Lung microvascular endothelial cell (primary cell): ENCODE measurements at places on chromosomes 3 and 15.

DNA sequence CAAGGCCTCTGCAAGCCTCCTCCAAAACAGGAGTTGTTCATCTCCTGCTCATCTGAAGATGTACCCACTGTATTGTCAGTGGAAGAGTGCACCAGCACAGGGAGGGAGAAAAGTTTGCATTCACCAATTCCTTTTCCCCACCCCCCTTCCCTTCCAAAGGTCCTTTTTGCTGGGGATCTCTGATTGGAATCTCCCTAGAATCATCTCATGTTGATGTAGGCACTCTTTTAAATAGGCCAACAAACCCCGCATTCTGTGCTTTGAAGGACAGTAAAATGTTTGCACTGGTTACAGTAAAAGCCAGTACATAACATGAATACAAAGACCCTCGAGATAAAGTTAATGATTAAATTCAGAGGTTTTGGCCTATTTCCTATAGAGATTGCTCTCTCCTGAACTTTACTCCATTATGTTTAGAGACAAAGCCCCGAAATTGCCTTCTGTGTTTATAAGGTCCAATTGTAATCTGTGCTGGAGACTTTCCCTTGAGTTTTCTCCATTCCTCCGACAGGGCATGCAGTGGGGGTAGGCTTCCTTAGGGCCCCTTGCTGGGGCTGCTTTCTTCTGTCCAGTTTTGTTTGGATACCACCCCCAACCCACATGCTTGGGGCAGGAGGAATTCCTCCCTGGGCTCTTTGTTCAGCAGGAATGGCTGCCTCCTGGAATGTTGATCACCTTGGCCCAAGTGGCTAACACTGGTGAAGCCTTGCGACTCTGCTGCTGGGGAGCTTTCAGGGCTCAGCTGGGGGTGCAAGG is 22.5 kb downstream of the TRIM71 start:
- DNase-seq, result no peak

DNA sequence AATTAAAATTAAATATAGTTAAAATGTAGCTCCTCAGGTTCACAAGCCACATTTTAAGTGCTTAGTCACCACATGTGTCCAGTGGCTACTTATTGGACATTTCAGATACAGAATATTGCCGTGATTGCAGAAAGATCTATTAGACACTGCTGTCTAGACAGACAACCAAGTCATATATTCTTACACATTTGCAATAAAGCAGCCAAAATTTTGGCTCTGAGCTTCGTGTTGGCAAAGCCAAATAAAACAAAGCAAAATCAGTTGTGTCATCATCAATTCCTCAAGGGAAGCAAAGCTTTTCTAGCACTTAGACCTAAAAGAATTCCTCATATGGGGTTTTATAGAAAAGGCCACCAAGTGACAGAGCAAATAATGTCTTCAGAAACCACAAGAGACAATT is 193.1 kb upstream of the LPP start:
- DNase-seq, result no peak

DNA sequence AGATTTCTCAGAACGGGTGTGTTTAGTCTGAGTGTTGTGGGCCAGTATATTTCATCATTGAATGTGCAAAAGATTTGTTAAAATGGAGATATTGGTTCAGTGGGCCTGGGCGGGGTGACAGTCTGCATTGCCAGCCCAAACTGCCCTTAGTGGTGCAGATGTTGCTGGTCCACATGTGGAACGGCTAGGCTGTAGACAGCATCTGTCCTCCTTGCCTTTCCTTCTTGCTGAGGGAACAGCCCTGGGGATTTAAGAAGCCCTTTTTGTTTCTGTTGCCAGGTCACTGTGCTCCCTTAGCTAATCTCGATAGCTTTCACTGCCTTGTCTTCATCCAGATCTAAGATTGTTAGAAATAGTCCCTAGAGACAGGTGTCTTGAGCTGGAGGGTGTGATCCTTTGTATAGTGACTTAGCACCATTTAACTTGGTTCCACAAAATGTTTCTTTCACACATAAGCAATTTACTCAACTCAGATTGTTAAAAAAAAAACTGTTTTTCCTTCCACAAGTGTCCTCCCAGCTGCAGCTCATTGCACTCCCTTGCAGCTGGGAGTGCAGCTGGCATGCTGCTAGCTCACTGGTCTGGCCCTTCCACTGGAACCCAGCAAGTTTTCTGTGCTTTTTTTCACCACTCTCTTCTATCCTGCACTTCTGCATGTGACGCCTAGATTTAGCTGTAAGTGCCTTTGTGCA is 37.5 kb downstream of the GAP43 start:
- DNase-seq, result no peak

DNA sequence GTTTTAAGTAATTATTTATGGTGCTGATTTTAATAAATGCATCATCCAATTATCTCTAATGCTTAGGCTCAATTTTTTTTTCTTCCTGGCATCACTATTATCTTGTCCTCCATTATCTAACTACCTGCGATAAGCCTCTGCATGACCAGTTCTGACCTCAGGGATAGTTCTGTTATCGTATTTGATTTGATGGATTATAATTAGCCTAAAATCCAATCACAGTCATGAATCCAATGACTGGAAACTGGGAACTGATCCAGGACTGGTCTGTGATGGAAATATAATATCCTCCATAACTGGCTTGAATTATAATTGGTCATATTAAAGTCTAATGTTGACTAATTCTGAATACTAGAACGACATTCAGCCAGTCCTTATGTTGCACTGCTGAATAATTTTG is 1.1 kb downstream of the MYH15 start:
- no peak for DNase-seq

- peak; percentile 52 for DNase-seq
These were observed 47.3 kb downstream of the PLSCR2 start for GRCh38 chr3:146421819-146422759.

DNA sequence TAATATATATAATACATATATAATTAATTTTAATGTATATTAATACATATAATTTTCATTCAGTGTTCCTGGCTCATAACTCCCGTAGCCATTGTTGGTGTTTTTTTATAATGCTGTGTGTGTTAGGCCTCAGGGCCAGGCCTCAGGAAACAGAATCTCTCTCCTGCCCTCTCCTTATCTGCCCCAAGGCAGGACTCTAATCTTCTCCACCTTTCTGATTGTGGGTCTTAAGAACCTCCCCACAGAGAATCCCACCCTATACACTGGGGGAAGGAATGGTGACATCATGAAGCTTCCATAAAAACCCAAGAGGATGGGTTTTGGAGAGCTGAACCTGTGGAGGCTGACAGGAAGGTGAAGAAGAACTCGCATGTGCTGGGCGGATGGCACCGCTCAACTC is 4.0 kb upstream of the FMN1 start:
- no peak for DNase-seq

DNA sequence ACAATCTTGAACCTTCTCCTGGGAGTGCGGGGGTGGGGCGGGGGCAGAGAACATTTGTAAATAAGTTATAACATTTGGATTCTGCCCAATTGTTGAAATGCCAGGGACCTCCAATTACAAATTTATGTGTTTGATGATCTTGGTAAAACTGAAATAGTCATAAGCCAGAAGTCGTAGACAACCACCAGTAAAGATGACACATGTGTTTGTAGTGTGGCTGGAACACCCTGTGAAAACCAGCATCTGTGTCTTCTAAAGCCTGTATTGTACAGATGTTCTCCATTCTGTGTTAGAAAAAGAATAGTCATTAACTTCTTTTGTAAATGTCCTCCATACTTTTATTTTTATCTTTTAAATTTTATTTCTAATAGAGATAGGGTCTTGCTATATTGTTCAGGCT is 61.8 kb downstream of the ARIH1 start:
- no peak for DNase-seq

DNA sequence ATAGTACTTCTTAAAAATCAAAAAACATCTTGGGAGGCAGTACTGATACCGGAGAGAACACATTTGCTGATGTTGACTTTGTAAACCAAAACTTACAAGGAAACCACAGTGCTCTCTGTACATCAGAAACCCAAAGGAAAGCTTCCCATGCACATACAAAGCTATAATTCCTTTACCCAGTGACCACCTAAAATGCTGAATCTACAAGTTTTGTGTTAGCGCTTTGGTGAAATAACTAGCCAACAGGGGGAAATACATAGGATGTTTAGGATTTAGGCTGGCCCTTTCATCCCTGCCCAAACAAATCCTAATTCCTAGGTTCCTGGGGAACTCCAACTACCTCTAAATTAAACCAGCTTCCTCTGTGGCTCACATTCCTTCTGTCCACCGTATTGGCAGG is 15.3 kb upstream of the SPG21 start:
- DNase-seq, result no peak

DNA sequence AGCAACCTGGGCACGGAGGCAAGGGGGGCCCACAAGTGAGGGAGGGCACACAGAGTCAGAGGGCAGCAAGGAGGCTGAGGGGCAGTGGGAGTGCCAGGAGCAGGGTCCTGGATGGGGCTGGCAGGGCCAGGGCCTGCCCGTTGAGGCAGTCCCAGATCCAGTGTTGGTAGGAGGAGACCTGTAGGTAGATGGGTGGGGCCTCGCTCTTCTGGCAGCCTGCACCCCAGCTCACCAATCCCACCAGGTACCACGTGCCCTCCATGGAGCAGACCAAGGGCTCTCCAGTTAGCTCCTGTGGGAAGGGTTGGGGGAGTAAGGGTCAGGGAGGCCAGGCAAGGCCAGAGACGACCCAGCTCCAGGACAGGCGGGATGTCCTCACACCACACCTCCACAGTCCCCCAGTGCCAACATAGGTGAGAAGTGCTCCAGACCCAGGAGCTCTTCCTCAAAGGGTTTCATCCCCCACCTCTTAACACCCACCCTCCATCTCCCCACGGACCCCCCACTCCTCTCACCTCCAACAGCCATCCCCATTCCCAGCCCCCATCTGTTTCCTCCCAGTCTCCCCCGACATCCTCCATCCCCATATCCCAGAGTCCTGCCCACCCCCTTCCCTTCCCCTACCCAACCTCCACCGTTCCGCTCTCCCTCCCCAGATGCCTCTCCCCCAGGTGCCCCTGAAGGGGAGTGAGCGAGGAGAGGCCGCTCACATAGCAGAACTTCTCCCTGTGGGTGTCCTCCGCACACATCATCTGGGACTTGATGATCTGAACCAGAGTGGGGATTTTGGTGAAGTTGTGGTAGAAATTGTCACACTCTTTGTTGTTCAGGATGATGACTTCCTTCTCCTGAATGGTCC is 5.2 kb downstream of the PRSS50 start:
- DNase-seq, result no peak

DNA sequence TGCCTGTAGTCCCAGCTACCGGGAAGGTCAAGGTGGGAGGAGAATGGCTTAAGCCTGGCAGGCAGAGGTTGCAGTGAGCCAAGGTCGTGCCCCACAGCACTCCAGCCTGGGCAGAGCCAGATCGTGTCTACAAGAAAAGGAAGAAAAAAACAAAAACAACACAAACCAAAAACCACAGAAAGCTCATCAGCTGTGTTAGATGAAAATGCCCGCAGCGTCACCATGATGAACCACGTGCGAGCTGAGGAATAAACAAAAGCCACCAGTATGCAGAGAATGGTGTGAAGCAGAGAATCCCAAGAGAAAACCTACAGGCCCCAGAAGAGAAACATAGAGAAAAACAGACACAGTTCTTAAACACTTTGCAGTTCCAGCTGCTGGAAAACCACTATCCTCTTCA is 19.7 kb upstream of the TM4SF19 start:
- no peak for DNase-seq

DNA sequence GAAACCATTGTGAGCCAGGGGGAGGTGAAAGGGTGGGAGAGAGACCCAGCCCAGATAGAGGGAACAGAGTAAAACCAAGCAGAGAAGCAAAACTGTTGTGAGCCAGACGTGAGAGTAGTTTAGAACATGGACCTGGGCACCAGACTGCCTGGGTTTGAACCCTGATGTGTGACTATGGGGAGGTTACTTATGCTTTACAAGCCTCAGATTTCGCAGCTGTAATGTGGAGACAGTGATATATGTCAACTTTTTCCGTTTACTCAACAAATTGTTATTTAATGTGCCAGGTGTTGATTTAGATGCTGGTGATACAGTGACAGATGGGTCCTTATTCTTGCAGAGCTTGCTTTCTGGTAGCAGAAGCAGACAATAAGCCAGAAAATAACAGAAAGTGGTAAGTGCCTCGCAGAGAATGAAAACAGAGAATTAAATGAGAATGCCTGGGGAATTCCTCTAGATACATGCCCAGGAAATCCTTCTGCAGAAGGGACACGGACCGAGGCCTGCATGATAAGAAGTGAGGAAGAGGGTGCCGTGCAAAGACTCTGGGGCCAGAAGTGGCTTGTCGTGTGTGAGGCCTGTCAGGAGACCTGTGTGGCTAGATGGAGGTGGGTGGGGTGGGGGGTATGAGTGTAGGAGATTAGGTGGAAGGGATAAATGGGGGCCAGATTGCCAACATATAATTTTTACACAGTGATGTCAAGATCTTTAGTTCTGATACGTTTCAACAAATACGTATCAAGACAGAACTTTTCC is 15.0 kb downstream of the KAT2B start:
- DNase-seq, result peak; percentile 23

DNA sequence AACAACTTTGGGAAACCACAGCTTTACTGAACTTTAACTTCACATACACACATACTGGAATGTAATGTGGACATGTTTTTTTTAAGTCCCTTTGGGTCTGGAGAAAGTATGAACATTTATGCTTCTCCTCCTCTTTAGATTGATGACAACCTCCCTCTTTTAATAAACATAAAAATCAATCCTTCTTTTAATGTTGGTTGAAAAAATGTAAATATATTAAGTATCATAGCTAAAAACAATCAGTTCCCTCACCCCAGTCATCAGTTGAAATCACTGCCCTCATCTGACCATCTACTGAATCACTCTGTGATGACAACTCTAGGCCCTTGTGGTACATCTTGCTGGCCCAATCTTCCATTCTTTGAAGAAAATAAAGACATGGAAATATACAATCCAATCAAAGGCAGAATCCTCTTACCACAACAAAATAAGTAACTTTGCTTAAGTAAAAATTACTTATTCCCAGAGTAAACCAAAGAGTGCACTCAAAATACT is 6.4 kb downstream of the AAGAB start:
- no peak for DNase-seq

GRCh38 chr3:38028621-38029361 is 651 bp downstream of the PLCD1 start:
- no peak for DNase-seq

DNA sequence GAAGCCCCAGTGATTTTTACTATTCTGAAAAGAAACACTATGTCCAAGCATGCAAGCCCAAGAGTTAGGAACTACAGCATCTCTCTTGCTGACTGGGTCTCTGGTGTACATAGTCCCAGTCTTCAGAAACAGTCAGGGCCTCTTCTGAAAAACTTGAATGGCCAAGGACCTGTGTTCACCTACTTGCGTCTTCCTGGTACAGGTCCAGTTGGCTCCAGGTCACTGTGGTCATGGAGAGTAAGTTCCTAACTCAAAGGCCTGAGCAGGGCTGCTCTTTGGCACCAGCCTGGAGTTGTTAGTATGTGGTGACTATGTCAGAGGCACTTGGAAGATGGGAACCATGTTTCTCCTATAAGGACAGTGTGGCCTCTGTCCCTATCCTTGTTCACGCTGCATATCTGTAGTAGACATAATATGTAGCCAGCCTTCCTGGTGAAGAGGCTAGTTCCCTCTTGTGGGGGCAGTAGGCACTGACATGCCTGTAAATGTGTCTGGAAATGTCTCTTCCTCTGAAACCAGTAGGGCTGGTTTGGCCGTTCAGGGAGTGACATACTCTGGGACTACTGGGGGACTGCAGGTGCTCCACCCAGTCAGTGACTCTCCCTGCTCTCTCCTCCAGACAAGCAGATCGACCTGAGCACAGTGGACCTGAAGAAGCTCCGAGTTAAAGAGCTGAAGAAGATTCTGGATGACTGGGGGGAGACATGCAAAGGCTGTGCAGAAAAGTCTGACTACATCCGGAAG is 2.6 kb upstream of the RBM15B start:
- DNase-seq, result peak; percentile 45
